ENCODE measurements at places on chromosomes 3 and 15. TPM values are rescaled to one million over a fixed set of nuclear protein-coding genes. Genes with fewer than 3 reads are reported as not detected.

The TP63 gene
- not detected for total RNA-seq

DNA sequence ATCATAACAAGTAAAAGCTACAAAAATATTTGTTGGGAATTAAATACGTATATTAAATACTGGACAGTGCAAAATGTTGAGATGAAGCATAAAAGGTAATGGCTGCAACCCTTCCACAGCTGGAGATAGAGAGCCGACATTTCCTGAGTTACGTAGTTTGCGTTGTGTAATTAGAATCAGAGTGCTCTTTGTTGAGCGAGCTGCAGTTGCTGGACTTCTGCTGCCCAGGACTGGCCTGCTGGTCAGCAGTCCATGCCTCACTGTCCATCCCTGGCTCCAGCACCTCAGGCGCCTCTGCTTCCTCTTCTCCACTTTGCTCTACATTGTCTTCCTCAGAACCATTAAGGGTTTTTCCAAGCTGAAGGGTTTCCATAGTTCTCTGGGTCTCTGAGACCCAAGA, 28.4 kb upstream of the SHC4 start:
- no peak overlapping the region for H3K4me3 ChIP-seq
- no peaks in the 10 kb centered on the region for H3K27me3 ChIP-seq
- DNase-seq = no peak
- H3K36me3 ChIP-seq = peaks cover 14% of the 10 kb centered on the region

DNA sequence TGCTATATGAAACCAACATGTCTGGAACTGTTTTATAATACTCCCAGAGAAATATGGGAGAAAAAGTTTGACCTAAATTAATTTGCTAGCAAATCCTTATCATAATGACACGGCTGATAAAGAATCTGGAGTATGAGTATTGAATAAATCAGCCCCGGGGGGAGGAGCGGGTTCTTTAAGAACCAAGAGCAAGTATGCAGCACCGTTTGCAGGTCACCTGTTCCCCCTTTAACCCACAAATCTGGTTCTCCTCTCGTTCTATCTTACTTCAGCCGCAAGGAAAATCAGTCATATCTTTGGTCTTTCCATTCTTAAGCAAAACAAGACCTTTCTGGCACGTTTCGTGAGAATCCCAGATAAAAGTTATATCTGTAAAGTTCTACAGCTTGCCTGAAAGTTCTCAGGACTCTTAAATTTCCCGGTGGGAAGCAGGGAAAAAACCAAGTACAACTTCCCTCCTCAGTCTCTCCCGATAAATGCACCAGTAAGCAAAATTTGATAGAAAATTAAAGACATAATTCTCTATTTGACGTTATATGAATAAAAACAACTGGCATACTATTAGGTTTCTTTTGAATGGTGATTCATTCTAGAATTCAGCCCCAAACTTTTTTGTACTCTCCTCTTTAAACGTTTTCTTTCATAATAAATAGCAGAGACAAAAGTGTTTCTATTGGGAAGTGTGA, 348.6 kb downstream of the ZBBX start:
- no peaks in the 10 kb centered on the region for H3K27me3 ChIP-seq
- no peak overlapping the region for H3K4me3 ChIP-seq
- no peak overlapping the region for H3K27ac ChIP-seq
- no peaks in the 10 kb centered on the region for H3K36me3 ChIP-seq
- no peaks in the 10 kb centered on the region for H3K4me1 ChIP-seq

DNA sequence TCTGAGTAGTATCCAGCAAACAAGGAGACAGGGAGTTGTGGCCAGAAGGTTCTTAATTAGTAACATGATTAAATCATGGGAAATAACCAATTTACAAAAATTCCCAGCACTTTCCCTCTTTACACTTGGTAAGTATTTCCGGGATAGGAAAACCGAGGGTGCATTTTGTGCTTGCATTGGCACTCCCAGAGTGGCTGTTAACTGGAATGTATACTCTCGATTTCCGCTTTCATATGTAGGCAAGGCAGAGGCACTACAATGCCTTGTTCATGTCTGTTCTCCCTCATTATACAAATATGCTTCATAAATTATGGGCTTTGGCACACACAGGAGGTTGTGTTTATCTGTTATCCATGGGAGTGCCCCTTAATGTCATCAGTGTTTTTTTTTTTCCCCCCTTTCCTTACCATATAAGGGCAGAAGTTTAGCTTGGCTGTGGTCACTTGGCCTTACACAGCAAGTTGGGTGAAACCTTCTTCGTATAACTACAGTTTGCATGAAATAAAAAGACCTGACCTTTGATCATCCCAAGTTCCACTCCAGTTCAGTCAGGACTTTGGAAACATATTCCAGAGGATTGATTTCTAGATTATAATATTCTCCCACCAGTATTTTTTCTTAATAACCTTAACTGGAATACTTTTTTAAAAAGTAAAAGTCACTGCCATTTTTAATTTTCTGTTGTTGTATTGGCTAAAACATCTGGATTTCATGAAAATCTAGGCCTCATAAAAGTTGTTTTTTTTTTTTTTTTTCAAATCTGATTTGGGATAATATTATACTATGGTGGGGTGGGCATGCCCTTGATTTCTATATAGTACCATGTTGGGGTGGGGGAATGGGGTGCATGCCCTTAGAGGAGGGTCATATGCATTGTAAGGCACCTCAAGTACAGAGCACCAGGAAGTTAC, 8.9 kb downstream of the TPM1 start:
- H3K27ac ChIP-seq = peak overlapping the region; percentile 92
- H3K27me3 ChIP-seq = no peaks in the 10 kb centered on the region
- no peak overlapping the region for H3K4me3 ChIP-seq
- no peaks in the 10 kb centered on the region for H3K36me3 ChIP-seq
- no peak for DNase-seq

DNA sequence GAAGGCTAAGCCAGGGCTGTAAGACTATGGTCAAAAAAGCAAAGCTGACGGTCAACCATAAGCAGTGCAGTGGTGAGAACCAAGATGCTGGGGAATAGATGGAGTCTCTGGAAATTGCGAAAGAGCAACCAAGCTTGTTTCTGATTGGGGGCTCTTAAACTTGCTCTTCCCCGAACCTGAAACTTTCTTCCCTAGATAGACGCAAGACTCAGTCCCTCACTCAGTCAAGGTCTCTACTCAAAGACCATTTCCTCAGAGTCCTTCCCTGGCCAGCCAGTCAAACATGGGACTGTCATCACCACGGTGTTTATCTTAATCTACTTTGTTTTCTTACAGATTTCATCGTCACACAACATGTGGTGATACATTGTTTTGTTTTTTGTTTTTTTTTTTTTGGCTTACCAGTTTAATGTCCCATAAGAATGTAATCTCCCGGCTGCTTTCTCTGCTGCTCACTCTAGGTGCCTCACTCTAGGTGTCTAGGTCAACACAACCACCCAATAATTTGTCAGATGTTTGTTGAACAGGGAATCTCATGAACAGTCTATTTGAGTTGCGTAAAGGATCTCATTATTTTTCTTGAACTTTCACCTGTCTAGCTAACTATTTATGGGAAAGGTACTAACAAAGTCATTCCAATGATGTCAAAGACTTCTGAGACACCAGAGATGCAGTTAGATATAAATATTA, 495.4 kb downstream of the FOXP1 start:
- H3K27me3 ChIP-seq = no peaks in the 10 kb centered on the region
- no peak overlapping the region for H3K4me3 ChIP-seq
- H3K4me1 ChIP-seq = peaks cover 19% of the 10 kb centered on the region
- H3K27ac ChIP-seq = no peak overlapping the region

- H3K4me3 ChIP-seq = no peak overlapping the region
- no peaks in the 10 kb centered on the region for H3K4me1 ChIP-seq
- H3K27ac ChIP-seq = no peak overlapping the region
Observed at GRCh38 chr3:151579571-151580270, 118.9 kb upstream of the IGSF10 start.

The ESYT3 gene
- 7.1 TPM for total RNA-seq

DNA sequence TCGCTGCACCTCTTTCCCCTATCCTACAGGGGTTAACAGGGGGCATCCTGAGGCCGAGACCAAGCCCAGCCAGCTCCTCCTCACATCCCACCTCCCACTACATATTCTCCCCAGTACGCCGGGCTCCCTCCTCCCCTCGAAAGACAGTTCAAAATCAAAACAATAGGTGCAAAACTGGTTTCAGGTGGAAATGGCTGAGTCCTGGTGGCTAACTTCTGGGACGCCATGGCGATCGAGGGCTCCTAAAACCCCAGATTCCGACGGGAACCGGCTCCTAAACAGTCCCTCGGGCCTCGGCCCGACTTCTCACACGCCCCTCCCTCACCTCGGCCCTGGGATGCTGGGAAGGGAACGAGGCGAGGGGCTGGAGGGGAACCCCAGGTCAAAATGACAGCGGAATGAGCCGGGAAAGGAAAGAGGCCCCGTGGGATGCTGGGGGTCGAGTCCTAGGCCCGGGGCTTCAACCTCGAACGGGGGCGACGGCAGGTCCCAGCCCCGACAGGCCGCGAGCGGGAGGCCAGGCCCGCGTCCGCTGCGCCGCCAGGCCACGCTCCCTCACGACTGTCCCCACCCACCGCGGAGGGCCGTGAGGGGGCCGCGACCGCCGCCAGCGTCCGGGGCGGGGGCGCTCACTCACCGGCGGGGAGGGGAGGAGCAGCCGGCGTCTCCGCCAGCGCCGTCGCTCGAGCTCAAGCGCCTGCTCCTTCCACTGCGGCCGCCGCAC, 492 bp downstream of the TMCC1 start:
- peak overlapping the region; percentile 93 for H3K27ac ChIP-seq
- no peaks in the 10 kb centered on the region for H3K27me3 ChIP-seq
- H3K4me3 ChIP-seq = peak overlapping the region; percentile 93
- H3K4me1 ChIP-seq = peaks cover 25% of the 10 kb centered on the region

The PRR20G gene
- total RNA-seq = not detected

GRCh38 chr15:87874896-87875711, 381.4 kb downstream of the NTRK3 start:
- no peak overlapping the region for H3K27ac ChIP-seq
- no peaks in the 10 kb centered on the region for H3K27me3 ChIP-seq
- H3K36me3 ChIP-seq = no peaks in the 10 kb centered on the region
- H3K4me3 ChIP-seq = no peak overlapping the region
- no peaks in the 10 kb centered on the region for H3K4me1 ChIP-seq

The GABRG3 gene
- total RNA-seq = not detected

DNA sequence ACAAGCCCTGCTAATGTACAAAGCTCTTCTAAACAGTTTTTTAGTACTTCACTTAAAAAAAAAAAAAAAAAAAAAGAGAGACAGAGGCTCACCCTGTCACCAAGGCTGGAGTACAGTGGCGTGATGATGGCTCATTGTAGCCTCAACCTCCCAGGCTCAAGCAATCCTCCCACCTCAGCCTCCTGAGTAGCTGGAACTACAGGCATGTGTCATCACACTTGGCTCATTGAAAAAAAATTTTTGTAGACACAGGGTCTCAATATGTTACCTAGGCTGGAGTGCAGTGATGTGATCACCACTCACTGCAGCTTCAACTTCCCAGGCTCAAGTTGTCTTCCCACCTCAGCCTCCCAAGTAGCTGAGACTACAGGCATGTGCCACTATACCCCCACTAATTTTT, 47.6 kb upstream of the HEG1 start:
- no peak overlapping the region for H3K27ac ChIP-seq
- H3K27me3 ChIP-seq = no peaks in the 10 kb centered on the region
- no peaks in the 10 kb centered on the region for H3K4me1 ChIP-seq
- no peak for DNase-seq
- H3K36me3 ChIP-seq = peaks cover 2% of the 10 kb centered on the region
- H3K4me3 ChIP-seq = no peak overlapping the region

- no peak for DNase-seq
- peaks cover 23% of the 10 kb centered on the region for H3K4me1 ChIP-seq
- H3K27ac ChIP-seq = no peak overlapping the region
- H3K27me3 ChIP-seq = no peaks in the 10 kb centered on the region
- H3K36me3 ChIP-seq = peaks cover 39% of the 10 kb centered on the region
- H3K4me3 ChIP-seq = peak overlapping the region; percentile 70
Observed at GRCh38 chr15:42206406-42206805, 1.7 kb downstream of the VPS39 start.

- H3K27me3 ChIP-seq = no peaks in the 10 kb centered on the region
- DNase-seq = no peak
- no peak overlapping the region for H3K27ac ChIP-seq
- H3K4me1 ChIP-seq = peaks cover 9% of the 10 kb centered on the region
Observed at GRCh38 chr3:54856271-54856670, 71.6 kb downstream of the LRTM1 start.

DNA sequence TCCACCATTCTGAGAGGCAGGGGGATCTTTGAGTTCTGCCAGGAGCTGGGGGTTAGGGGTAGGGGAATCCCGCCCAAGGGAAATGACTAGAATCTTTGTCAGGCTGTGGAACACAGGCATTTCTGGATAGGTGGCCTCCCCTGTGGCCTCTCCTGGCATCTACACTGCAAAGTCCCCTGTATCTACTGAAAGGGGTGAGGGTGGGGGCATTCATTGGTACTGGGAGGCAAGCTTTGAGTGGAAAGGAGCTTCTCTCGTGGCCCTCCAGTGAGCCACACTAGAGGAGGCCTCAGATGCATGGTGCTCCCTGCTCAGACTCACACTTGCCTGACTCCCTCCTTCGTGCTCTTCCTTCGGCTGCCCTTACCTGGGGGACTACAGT, 59.9 kb downstream of the CCNL1 start:
- no peaks in the 10 kb centered on the region for H3K27me3 ChIP-seq
- DNase-seq = no peak
- H3K4me1 ChIP-seq = peaks cover 28% of the 10 kb centered on the region
- H3K27ac ChIP-seq = peak overlapping the region; percentile 15

- H3K4me1 ChIP-seq = peaks cover 70% of the 10 kb centered on the region
- DNase-seq = peak; percentile 76
- H3K27ac ChIP-seq = no peak overlapping the region
- no peaks in the 10 kb centered on the region for H3K36me3 ChIP-seq
Observed at GRCh38 chr15:70264014-70264582, 166.4 kb upstream of the TLE3 start.

DNA sequence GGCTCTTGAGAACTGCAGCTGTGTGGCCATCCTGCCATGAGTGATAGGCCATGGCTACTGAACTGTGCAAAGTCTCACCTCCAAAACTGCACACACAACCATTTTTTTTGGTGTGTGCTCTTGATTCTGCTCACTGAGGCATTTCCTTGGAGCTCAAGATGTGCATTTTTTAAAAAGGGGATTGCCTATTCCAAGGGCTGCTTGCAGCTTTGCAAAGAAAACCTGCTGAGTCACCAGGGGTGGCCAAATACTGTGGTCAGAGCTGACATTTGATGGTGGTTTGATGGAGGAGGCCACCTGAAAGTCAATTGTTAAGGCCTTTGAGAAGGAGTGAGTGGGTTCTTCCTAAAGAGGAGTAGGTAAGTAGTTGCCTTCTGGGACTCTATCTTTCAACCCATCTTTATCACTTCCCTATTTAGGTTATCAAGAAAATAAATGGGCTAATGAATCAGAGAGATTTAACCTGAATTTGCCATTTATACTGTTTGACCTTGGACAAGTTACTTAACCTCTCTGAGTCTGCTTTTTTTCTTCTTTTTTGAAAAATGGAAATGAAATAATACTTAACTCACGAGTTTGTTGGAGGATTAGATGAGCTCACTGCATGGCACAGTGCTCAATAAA, 87.9 kb downstream of the CHST2 start:
- no peak overlapping the region for H3K4me3 ChIP-seq
- no peaks in the 10 kb centered on the region for H3K4me1 ChIP-seq
- no peak overlapping the region for H3K27ac ChIP-seq
- H3K36me3 ChIP-seq = no peaks in the 10 kb centered on the region

- peaks cover 9% of the 10 kb centered on the region for H3K4me1 ChIP-seq
- no peak for DNase-seq
- no peak overlapping the region for H3K27ac ChIP-seq
- no peaks in the 10 kb centered on the region for H3K36me3 ChIP-seq
Observed at GRCh38 chr3:158095814-158096704, 10.2 kb downstream of the SHOX2 start.

- DNase-seq = no peak
- peaks cover 13% of the 10 kb centered on the region for H3K4me1 ChIP-seq
- H3K36me3 ChIP-seq = peaks cover 29% of the 10 kb centered on the region
- H3K4me3 ChIP-seq = no peak overlapping the region
Observed at GRCh38 chr3:15645740-15646501, 44.4 kb downstream of the BTD start.
